ENCODE measurements at places on chromosomes 7 and 10.

- DNase-seq, result peak; percentile 31
Measured at GRCh38 chr10:132142396-132143161, 44.2 kb upstream of the DPYSL4 start.

DNA sequence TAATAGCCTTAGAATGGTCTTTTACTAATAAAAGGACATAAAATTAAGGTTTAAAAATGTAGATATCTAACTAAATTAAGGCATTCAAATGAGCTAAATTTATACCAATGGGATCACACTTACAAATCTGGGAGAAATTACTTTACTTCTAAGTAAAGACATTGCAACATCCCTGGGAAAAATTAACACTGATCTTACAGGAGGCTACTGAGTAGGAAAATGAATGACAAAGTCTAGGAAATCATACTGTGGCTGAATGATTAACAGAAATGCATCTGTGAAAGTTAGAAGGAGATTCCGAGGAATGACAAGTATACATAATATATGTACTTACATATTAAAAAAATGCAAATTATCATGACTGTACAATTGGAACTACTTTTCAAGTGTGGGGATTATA is 38.3 kb downstream of the CACNA2D1 start:
- DNase-seq, result no peak

- no peak for DNase-seq
Measured at GRCh38 chr7:135925210-135925609, 51.9 kb downstream of the MTPN start.

GRCh38 chr10:68471063-68471585 is 649 bp downstream of the DNA2 start:
- no peak for DNase-seq

DNA sequence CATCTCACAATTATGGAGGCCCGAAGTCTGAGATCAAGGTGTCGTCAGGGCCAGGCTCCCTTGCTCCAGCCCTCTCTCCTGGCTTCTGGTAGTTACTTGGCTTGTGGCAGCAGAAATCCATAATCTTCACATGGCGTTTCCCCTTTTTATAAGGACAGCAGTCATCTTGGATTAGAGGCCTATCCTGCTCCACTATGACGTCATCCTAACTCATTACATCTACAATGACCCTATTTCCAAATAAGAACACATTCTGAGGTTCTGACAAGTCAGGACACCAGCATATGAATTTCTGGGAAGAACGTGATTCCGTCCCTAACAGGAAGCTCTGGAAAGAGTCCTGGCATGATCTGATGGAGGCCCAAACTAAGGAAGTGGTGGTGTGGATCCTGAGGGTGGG is 35.8 kb downstream of the NEUROG3 start:
- no peak for DNase-seq

- no peak for DNase-seq
Measured at GRCh38 chr7:28723336-28723735, 234.8 kb downstream of the TRIL start.

GRCh38 chr7:128139406-128139805 is 101.7 kb upstream of the LEP start:
- no peak for DNase-seq

DNA sequence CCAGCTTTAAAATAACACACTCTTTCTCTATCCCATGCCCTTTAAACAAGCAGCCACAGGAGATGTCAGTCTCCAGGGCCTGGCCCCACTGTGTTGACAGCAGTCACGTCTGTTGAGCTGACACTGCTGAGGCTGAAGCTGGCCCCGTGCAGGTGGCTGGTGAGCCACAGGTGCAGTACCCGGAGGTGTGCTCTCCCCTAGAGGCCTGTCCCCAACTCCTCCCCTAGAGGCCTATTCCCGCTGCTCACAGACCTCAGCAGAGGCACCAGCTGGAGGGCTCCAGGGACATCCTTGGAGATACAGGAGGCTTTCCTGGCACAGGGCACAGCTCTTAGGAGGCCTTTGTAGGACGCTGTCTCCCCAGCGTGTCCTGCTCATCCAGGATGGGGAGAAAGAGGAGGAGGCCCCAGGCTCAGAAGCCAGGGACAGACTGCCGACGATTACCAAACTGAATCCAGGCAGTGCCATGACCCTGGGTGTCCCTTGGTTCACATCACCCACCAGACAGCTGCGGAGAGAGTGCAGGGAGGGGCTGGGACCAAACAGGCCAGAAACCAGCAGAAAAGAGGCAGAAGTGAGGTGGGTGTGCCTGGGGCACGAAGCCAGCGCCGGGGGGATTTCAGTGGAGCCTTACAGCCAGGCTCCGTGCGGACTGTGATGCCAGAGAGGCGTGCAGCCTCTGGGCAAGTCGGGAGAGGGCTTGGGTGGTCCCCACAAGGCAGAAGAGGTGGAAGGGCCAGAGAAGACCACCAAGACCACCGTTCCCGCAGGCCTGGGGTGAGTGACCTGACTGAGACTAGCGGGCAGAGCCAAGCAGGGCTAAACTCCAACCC is 18.5 kb upstream of the TTYH3 start:
- no peak for DNase-seq

GRCh38 chr7:149125863-149126661 is at the start of gene ZNF425:
TSS of gene ZNF425 (minus strand) at chr7:149126324. CDS start at chr7:149126213, 111 bp downstream.
- DNase-seq, result peak; percentile 87

DNA sequence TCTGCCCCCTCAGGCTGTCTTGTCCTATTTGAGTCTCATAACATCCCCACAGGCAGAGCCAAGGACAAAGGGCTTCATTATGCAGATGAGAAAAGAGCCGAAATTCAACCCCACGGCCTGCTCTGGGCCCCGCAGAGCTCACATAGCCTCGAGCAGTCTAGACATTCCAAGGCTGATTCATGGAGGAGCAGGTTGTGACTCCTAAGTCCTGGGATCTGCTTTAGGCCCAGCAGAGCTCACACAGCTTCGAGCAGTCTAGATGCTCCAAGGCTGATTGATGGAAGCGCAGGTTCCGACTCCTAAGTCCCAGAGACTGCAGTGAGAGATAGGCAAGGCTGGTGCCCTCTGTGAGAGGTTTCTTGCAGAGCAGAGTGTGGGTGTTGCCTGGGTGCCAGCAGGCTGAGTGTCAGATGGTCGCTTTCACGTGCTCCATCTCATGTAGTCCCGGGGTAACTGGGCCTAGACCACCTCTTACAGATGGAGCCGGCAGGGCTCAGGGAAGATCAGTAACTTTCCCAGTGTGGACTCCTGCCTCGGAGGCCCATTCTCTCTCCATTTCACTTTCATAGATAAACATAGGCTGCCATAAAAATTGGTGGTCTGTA is 436.1 kb upstream of the FOXK1 start:
- no peak for DNase-seq

DNA sequence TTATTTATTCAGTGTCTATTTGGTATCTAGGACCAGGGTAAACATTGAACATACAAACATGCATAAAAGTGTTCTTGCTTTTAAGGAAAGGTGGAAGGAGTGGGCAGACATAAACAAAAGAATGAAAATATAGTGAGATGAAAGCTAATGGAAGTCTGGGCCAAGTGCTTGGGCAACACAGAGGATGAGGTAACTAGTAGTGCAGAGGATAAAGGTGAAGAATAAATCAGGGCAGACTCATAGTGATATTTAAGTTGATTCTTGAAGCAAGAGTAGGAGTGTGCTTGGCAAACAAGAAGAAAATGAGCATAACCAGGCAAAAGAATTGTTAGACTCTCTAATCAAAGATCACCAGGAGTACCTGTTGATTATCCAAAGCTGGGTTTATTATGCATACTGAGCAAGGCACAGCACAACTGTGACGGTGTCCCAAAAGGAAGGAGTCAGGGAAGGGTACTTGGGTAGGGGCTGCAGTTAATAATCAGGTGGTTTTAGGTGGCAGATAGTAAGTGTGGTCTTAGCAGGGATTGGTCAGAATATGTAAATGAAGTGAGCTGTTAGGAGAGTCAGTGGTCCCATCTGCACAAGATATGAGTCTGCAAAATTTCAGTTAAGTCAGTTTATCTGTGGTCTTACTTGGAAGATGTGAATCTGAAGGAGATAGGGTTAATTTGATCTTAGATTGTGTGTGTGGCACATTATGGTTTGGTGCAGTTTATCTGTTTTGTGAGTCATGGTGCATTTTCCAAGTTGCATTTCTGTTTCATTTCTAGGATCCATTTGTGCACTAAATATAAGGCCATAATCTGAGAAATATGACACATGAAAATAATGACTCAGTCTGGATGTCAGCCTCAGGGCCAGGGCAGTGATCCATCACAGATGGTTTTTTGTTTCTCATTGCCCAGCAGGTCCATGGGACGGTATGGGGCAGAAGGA is 30.6 kb upstream of the TAX1BP1 start:
- no peak for DNase-seq

GRCh38 chr7:312424-312823 is 22.5 kb downstream of the FOXL3 start:
- no peak for DNase-seq

GRCh38 chr10:123519861-123520260 is 146.3 kb upstream of the GPR26 start:
- no peak for DNase-seq

DNA sequence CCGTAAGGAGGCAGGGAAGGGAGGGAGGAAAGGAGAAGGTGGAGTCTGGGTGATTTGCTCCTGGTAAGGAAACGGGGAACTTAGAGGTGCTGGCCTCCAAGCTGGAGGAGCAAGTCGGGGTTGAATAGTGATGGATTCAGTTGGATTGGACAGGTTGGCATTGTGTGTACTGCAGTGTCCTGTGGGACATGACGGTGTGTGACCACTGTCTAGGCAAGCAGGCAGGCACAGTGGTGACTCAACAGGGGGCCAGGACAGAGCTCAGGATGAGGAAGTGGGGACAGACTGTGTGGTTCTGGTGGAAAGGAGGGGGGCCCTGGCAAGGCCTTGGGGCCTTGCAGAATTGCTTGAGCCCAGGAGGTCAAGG is 48.8 kb downstream of the COL26A1 start:
- DNase-seq, result no peak

DNA sequence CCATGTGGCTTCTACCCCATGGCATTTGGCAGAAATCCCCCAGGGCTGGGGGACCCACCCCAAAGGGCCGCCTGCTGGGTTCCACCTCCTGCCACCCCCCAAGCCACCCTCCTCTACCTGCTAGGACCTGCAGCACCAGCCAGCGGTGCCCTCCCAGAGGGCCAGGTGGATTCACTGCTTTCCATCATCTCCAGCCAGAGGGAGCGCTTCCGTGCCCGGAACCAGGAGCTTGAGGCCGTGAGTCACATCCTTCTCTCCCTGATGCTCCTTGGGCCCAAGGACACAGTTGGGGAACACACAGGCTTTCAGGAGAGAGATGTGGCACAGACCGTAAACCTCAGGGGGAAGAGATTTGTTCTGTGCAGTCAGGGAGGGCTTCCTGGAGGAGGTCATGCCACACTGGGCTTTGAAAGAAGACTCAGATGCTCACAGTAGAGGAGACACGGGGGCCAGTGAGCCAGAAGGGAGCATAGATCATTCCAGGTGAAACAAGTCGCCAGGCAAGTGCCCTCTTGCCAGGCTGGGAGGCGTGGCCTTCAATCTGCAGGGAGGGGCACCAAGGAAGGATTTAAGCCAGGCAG is 11.5 kb upstream of the SH2B2 start:
- DNase-seq, result no peak

- no peak for DNase-seq
Measured at GRCh38 chr10:89171263-89171872, 35.7 kb downstream of the CH25H start.

DNA sequence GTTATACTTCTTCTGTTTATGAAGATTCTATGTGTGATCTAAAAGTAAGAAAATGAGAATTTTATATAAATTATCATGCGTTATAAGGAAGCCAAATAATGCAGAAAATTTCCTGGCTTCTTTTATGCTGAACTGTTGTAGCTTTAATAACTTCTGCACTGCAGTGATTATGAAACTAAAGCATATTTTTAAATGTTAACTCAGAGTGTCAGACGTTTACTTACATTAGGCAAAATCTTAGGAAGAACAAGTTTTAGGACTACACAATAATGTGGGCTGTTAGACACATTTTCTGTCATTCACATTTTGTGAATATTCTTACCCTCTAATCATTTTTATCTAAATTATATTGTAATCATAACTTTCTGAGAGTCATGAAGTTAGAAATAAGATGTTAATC is 22.0 kb downstream of the GRM3 start:
- no peak for DNase-seq

DNA sequence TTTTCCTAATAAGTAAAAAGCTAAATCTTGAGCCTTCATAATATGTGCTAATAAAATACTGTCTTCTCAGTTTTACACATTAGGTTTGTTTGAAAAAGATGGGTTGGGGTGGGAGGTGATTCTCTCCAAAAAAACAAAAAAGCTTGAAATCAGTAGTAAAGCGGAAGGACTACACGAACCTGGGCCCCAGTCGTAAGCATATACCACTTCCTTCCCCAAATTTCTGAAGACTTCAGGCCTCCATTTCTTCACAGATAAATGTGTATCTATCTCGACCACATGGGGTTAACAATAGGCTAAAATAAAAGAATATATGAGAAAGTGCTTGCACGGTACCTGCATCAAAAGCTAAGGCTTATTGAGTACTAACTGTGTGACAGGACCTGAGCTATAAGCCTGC is 51.6 kb upstream of the PAX2 start:
- DNase-seq, result no peak

GRCh38 chr10:44776181-44776580 is 135.0 kb upstream of the TMEM72 start:
- DNase-seq, result no peak

- no peak for DNase-seq
Measured at GRCh38 chr10:3169673-3170072, 2.9 kb downstream of the PITRM1 start.

- DNase-seq, result no peak
Measured at GRCh38 chr7:123208793-123209192, 9.0 kb upstream of the SLC13A1 start.

GRCh38 chr10:9709849-9710248 is 1307.8 kb upstream of the CELF2 start:
- no peak for DNase-seq

DNA sequence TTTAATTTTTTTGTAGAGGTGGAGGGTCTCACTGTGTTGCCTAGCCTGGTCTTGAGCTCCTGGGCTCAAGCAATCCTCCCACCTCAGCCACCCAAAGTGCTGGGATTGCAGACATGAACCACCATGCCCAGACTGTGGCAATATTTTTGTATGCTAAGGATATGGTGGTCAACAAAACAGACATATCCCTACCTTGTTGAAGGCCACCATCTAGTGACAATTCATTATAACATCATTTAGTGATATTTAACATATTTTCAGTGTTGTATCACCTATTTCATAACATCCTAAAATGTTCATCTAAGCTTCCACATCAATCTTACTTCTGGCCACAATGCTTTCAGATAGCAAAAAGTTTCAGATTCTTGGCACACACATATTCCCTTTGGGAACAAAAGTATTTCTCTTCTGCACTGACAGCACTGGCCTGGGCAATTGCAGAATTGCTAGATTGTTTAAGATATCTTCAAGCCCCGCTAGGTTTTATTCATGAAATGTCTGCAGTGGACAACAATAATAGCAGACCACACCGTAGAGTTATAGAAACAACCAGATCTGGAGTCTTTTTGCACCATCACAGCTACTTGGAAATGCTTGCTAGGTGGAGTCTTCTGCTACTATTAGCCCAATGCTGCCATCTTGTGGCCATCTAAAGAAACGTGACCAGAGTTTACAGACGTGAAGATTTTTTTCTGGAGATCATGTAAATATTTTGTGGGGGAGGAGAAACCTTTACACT is 58.4 kb downstream of the DNAJC12 start:
- DNase-seq, result peak; percentile 61
